ENCODE measurements at places on chromosomes 12 and 14. TPM values are rescaled to one million over a fixed set of nuclear protein-coding genes. Genes with fewer than 3 reads are reported as not detected.

SAMD4A gene
- polyA plus RNA-seq, result 5.8 TPM

CEBPE gene
- polyA plus RNA-seq, result not detected

LUM gene
- not detected for polyA plus RNA-seq

ASPG gene
- not detected for polyA plus RNA-seq

TSHR gene
- not detected for polyA plus RNA-seq

FOXA1 gene
- not detected for polyA plus RNA-seq

BDKRB1 gene
- polyA plus RNA-seq, result not detected

CPNE6 gene
- not detected for polyA plus RNA-seq

ITGB7 gene
- 238 TPM for polyA plus RNA-seq

TAS2R13 gene
- not detected for polyA plus RNA-seq

ACVRL1 gene
- polyA plus RNA-seq, result not detected

STXBP6 gene
- not detected for polyA plus RNA-seq

CFAP251 gene
- polyA plus RNA-seq, result not detected

COX8C gene
- not detected for polyA plus RNA-seq

GPR68 gene
- polyA plus RNA-seq, result 1.6 TPM

GLIPR1L2 gene
- 1.6 TPM for polyA plus RNA-seq

ARMH4 gene
- 0.50 TPM for polyA plus RNA-seq

CCT2 gene
- 147 TPM for polyA plus RNA-seq

CMTM5 gene
- 0.80 TPM for polyA plus RNA-seq

CLIP1 gene
- polyA plus RNA-seq, result 26.8 TPM

SPIC gene
- polyA plus RNA-seq, result not detected

GPR137C gene
- polyA plus RNA-seq, result not detected

FOXN4 gene
- polyA plus RNA-seq, result not detected

KCNA1 gene
- polyA plus RNA-seq, result not detected

NKX2-1 gene
- polyA plus RNA-seq, result not detected

TBC1D30 gene
- not detected for polyA plus RNA-seq

OASL gene
- polyA plus RNA-seq, result 0.78 TPM

RERG gene
- polyA plus RNA-seq, result not detected

TMTC2 gene
- polyA plus RNA-seq, result not detected

BEGAIN gene
- 0.91 TPM for polyA plus RNA-seq

GZMB gene
- 7.9 TPM for polyA plus RNA-seq

ARHGAP9 gene
- 129 TPM for polyA plus RNA-seq

MGP gene
- polyA plus RNA-seq, result not detected

KRT79 gene
- not detected for polyA plus RNA-seq

C12orf60 gene
- polyA plus RNA-seq, result 0.70 TPM

ADAM21 gene
- polyA plus RNA-seq, result 0.18 TPM

CCDC77 gene
- 7.4 TPM for polyA plus RNA-seq

OR6C68 gene
- polyA plus RNA-seq, result not detected

PIANP gene
- not detected for polyA plus RNA-seq

HOXC11 gene
- not detected for polyA plus RNA-seq

NEDD1 gene
- polyA plus RNA-seq, result 26.5 TPM

GNB3 gene
- not detected for polyA plus RNA-seq

ARID2 gene
- polyA plus RNA-seq, result 6.2 TPM

MYF5 gene
- not detected for polyA plus RNA-seq

REP15 gene
- not detected for polyA plus RNA-seq

SYNDIG1L gene
- polyA plus RNA-seq, result not detected

TSFM gene
- 27.1 TPM for polyA plus RNA-seq

FANCM gene
- 8.0 TPM for polyA plus RNA-seq

IL22 gene
- not detected for polyA plus RNA-seq

SOX5 gene
- polyA plus RNA-seq, result 11.0 TPM

TAS2R46 gene
- polyA plus RNA-seq, result not detected

DHRS2 gene
- polyA plus RNA-seq, result not detected

CELA1 gene
- 0.58 TPM for polyA plus RNA-seq

RTL1 gene
- not detected for polyA plus RNA-seq
